ENCODE measurements at places on chromosomes 4 and X. TPM values are rescaled to one million over a fixed set of nuclear protein-coding genes. Genes with fewer than 3 reads are reported as not detected.

- no peak for DNase-seq
Measured at GRCh38 chr4:158519226-158519625, 2.5 kb upstream of the RXFP1 start.

- DNase-seq, result no peak
Measured at GRCh38 chr4:110597582-110597981, 25.3 kb downstream of the PITX2 start.

The FGF13 gene
- 13.6 TPM for total RNA-seq

DNA sequence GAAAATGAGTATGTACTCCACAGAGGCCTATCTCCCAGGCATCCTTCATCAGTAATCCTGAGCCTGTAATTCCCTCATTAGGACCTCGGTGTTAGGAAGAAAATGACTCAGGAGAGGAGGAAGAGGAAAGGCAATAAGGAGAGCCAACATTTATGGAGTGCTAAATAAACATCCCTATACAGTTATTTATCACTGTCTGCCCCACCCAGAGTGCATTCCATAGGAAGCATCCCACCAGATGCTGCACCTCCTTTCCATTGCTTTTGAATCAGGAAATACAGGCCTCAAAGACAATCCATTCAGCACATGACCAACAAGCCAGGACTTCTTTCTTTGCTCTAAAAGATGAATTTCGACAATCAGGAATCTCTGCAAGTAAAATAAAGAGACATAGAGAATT lies 47.6 kb downstream of the USP38 start:
- DNase-seq, result no peak
